Activated T-helper 1 cell treated with anti-CD3 and anti-CD28 coated beads, Interleukin-12 subunit alpha, Interleukin-12 subunit beta, Interleukin-2, Interleukin-4 antibody, amounts not matched to agents 30 ng/mL and 10 ng/mL and 1 ng/mL, durations not matched to agents 14 hours and 24 hours and 36 hours (primary cell): ENCODE measurements at places on chromosomes 2 and 18.

- DNase-seq, result no peak
These were observed at the start of gene CACNB4 for GRCh38 chr2:152098496-152099366. CACNB4 (minus strand) TSS chr2:152099044.

- DNase-seq, result no peak
These were observed 190.9 kb downstream of the TFCP2L1 start for GRCh38 chr2:121094101-121094500.

DNA sequence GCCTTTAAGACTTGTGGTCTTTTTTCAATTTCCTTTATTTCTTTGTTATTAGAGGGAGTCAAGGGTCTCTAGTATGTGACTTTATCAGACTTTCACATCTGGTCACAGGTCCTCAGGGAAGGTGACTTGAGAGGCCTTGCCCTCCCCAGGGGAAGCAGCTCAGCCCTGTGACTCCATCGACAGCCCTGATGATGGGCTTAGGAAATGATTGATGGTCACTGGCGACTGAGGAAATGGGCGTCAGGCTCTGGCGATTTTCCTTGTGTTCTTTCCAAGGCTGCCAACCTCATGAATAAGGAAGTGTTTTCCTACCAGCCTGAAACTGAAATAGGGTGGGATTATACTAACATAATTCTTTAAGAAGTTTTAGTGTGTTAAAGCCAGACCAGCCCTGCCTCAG is 21.1 kb downstream of the SERPINE2 start:
- DNase-seq, result no peak

- DNase-seq, result no peak
These were observed 1288.0 kb upstream of the ZEB2 start for GRCh38 chr2:145807968-145808367.

DNA sequence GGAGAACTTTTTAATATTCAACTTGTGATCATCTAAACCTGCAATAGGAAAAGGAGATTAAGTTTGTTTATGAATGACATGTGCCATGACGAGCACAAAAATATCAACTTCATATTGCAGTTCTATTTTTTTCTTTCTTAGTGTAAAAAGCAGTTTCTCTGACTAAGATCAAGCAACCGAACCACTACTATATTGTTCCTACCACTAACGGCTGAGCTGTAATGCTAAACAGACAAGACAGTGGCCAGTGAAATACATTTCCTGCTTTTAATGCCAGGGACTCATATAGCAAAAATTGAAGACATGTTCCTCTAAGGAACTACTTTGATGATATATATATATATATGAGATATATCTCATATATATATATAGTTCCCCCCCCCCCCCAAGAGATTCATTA is 1705.6 kb upstream of the TMEFF2 start:
- DNase-seq, result no peak

GRCh38 chr2:53672881-53673522 is 94.6 kb upstream of the CHAC2 start:
- DNase-seq, result no peak
